Suprapubic skin (tissue), 4 donors: ENCODE measurements at places on chromosomes 12 and 14.

DNA sequence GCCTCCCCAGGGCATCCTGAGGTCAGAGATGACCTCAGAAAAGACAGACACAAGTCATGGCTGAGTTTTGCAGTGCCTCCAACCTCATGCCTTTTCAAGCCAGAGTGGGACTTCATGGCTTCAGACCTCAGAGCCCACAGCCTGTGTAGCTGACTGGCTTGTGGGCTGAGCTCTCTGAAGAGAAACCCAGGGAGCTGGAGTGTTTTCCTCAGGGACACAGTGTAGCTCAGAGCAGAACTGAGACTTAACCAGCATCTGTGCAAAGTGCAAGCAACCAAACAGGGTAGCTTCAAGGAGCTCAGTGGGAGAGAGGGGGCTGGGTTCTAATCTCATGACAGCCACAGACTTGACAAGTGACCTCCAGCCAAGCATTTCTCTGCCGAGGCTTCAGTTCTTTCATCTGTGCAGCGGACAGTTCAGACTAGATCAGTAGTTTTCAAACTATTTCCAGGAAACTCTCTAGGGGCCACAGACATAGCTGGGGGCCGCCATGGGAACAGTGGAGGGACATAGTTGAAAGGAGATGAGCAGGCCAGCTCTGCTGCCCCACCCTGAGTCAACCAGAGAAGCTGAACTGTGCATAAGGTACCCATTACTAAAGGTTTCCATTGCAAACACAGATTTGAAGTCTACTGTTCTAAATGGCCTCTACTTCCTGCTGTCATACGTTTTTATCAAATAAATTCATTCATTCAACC lies 80.0 kb downstream of the LGMN start:
- H3K4me1 ChIP-seq = peaks cover 17% of the 10 kb centered on the region
- DNase-seq = no peak
- H3K4me3 ChIP-seq = no peak overlapping the region
- no peaks in the 10 kb centered on the region for H3K27me3 ChIP-seq
- H3K27ac ChIP-seq = no peak overlapping the region
- peaks cover 8% of the 10 kb centered on the region for H3K36me3 ChIP-seq

- H3K27me3 ChIP-seq = no peaks in the 10 kb centered on the region
- H3K4me3 ChIP-seq = no peak overlapping the region
- DNase-seq = no peak
- no peaks in the 10 kb centered on the region for H3K36me3 ChIP-seq
- no peak overlapping the region for H3K27ac ChIP-seq
Observed at GRCh38 chr14:75854111-75854799, 127.5 kb downstream of the TGFB3 start.

DNA sequence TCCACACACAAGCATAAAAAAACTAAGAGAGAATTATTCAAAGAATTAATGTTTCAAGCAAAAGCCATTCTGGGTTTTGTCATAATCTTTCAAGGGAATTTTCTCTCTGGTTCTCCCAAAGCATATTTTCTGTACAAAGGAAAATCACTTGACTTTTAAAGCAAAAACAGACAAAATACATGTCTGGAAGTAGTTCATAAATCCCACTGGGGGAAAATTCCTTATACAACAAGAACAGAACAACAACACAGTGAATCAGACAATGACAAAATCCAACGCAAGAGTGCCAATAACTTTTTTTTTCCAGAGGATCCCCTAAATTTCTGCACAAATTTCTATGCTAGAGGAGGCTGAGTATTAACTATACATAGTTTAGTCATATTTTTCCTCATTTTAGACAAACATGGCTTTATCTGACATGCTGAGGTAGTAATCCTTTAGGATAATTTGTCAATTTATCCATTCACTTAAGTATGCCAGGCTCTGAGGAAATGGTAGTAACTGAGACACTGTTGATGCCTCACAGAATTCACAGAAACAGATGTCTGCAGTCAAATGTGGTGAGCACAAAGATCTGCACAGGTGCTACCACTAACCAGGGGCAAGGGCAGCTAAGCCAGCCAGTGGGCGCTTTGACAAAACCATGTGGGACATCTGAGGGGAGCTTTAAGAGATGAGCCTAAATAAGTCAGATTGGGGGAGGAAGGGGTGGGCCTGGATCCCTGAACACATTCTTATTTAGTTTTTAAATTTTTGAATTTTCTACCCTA lies 38.0 kb downstream of the GRIP1 start:
- DNase-seq = no peak
- no peaks in the 10 kb centered on the region for H3K36me3 ChIP-seq
- no peaks in the 10 kb centered on the region for H3K4me1 ChIP-seq
- H3K27ac ChIP-seq = no peak overlapping the region

DNA sequence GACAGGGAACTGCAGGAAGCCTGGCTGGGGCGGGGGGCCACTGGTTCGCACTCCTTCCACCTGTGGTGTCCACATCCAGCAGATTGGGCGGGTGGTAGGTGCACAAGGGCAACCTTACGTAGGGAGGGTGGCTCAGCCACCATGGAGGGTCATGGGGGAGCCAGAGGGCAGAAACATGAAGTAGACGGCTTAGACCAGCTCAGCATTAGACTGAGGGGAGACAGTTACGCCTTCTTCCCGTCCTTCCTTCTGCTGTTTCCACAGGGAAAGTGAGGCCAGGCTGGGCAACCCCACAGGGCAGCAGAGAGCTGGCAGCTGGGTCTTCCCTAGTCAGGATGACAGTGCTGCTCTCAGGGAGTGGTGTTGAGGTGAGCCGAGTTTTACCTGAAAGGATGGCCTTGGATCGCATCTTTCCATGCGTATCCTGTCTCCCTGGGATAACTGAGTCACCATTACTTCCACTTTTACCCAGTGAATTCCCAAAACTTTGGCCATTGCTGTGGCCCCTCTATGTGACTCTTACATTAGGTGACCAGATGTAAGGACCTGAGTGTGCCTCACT lies 170.0 kb upstream of the GZMB start:
- H3K27ac ChIP-seq = no peak overlapping the region
- no peaks in the 10 kb centered on the region for H3K36me3 ChIP-seq
- H3K4me3 ChIP-seq = no peak overlapping the region
- H3K4me1 ChIP-seq = peaks cover 13% of the 10 kb centered on the region

DNA sequence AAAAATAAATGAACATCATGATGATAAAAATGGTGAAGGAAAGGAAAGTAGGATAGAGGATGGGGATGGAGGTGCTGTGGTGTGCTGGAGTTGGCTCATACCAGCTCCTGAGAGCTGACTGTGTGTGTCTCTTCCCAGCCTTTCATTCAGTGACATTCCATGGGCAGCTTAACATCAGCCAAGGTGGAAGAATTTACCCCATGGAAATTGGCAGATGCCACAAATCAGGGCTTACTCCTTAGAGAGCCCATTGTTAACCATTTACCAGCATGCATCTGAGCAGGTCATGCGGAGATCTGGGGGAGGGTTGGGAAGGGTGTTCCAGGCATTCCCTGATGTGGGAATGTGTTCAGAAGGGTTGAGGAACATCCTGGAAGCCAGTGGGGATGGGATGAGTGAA lies 164.7 kb upstream of the MYL2 start:
- peaks cover 67% of the 10 kb centered on the region for H3K27me3 ChIP-seq
- H3K27ac ChIP-seq = no peak overlapping the region
- DNase-seq = no peak
- H3K36me3 ChIP-seq = no peaks in the 10 kb centered on the region

DNA sequence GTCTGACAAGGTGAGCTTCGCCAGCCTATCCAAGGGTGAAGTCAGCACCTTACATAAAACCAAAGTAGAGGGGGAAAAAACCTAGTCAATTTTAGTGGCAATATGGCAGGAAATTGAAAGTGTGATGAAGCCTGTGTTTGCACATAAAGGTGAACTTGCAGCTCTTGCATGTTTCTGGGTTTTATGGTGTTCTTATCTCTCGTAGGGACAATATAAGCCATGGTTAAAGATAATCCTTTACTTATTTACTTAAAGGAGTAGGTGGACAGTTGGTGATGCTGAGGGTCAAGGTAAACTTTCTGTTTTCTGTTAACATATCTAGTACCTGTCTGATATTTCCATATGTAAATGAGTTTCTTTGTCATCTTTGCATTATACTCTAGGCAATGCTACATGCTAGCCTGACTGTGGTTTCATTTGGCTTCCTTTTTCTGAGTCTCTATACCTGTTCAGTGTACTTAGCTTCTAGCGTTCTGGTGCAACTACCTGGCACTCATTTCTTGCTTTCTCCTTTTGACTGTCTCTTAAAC lies 32.8 kb downstream of the CCDC91 start:
- H3K27me3 ChIP-seq = no peaks in the 10 kb centered on the region
- no peaks in the 10 kb centered on the region for H3K36me3 ChIP-seq
- H3K4me3 ChIP-seq = no peak overlapping the region
- H3K4me1 ChIP-seq = no peaks in the 10 kb centered on the region
- DNase-seq = no peak
- no peak overlapping the region for H3K27ac ChIP-seq

GRCh38 chr14:34817768-34818167 lies 57.4 kb downstream of the BAZ1A start:
- no peaks in the 10 kb centered on the region for H3K27me3 ChIP-seq
- peaks cover 3% of the 10 kb centered on the region for H3K4me1 ChIP-seq
- H3K4me3 ChIP-seq = no peak overlapping the region
- peaks cover 21% of the 10 kb centered on the region for H3K36me3 ChIP-seq

DNA sequence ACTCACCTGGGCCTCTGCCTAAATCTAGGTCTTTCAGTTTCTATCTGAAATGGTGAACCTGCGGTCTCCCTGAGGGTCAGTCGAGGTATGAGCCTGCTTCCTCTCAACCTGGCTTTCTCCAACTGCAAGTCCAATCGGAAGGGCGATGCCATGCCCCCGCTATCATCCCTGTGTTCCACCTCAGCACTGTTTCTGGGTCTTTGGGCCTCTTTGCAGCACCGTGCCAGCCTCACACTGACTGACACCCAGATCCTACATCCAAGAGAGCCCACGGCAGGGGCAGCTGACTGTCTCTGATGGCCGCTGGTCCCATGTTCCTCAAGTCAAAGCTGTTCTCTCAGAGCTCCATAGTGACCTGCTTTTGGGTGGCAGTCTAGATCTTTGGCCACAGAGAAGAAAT lies 120.7 kb downstream of the PAPOLA start:
- H3K27ac ChIP-seq = no peak overlapping the region
- H3K4me3 ChIP-seq = no peak overlapping the region
- peaks cover 7% of the 10 kb centered on the region for H3K4me1 ChIP-seq
- peaks cover 66% of the 10 kb centered on the region for H3K27me3 ChIP-seq
- H3K36me3 ChIP-seq = no peaks in the 10 kb centered on the region

DNA sequence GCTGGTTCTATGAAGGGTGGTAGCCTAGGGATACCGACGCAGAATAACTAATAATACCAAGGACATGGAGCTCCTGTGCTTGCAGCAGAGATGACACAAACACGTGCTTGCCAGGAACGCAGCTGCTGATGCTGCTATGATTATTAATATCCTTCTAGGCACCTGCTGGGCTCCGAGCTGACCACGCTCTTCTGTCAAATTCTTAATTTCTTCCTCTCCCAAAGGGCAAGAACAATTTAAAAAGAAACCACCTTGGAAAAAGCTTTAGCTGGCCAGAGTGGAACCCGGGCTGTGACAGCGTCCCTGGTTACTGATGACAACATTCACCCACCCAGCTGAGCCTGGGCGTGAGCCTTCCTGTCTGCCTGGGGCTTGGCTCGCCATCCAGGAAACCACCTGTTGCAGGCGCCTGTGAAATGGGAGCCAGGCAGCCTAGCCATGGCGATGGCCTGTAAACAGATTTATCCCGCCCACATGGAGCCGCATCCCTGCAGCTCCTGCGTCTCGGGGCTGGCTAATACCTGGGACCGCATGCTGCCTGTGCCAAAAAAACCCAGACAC lies 28.8 kb downstream of the CLMN start:
- H3K4me1 ChIP-seq = peaks cover 15% of the 10 kb centered on the region
- no peaks in the 10 kb centered on the region for H3K36me3 ChIP-seq
- no peaks in the 10 kb centered on the region for H3K27me3 ChIP-seq
- DNase-seq = peak; percentile 79
- H3K4me3 ChIP-seq = no peak overlapping the region

- no peak for DNase-seq
- H3K4me1 ChIP-seq = no peaks in the 10 kb centered on the region
- H3K4me3 ChIP-seq = no peak overlapping the region
- no peak overlapping the region for H3K27ac ChIP-seq
Observed at GRCh38 chr14:106347291-106347778, 821.0 kb downstream of the TMEM121 start.

GRCh38 chr14:78227248-78228077 lies 57.3 kb downstream of the NRXN3 start:
- H3K4me3 ChIP-seq = no peak overlapping the region
- peaks cover 4% of the 10 kb centered on the region for H3K27me3 ChIP-seq
- H3K4me1 ChIP-seq = no peaks in the 10 kb centered on the region
- no peaks in the 10 kb centered on the region for H3K36me3 ChIP-seq
- no peak overlapping the region for H3K27ac ChIP-seq

DNA sequence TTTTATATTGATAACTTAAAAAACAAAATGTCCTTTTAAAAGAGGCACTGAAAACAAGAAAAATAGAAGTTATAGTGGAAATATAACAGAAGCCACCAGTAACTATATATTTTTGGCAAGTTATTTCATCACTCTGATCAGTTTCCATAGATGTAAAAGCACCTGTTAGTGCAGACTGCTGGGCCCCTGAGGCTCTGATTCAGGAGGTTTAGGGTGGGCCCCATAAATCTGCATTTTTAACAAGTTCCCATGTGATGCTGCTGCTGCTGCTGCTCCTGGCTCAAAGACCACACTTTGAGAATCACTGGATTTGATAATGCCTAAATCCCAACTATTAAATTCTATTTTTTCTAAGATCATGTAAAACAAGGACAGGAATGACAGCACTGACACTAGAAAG lies 251.1 kb downstream of the MED13L start:
- H3K27me3 ChIP-seq = no peaks in the 10 kb centered on the region
- no peaks in the 10 kb centered on the region for H3K36me3 ChIP-seq
- DNase-seq = no peak
- no peak overlapping the region for H3K4me3 ChIP-seq
- no peak overlapping the region for H3K27ac ChIP-seq

- H3K4me1 ChIP-seq = peaks cover 56% of the 10 kb centered on the region
- peaks cover 2% of the 10 kb centered on the region for H3K27me3 ChIP-seq
- no peaks in the 10 kb centered on the region for H3K36me3 ChIP-seq
- DNase-seq = no peak
- no peak overlapping the region for H3K4me3 ChIP-seq
Observed at GRCh38 chr12:52120951-52121823, 41.7 kb downstream of the SMIM41 start.

- no peaks in the 10 kb centered on the region for H3K4me1 ChIP-seq
- no peak overlapping the region for H3K27ac ChIP-seq
- H3K4me3 ChIP-seq = no peak overlapping the region
- H3K27me3 ChIP-seq = no peaks in the 10 kb centered on the region
- peaks cover 76% of the 10 kb centered on the region for H3K36me3 ChIP-seq
Observed at GRCh38 chr14:31128601-31129526, 78.7 kb downstream of the HECTD1 start.

DNA sequence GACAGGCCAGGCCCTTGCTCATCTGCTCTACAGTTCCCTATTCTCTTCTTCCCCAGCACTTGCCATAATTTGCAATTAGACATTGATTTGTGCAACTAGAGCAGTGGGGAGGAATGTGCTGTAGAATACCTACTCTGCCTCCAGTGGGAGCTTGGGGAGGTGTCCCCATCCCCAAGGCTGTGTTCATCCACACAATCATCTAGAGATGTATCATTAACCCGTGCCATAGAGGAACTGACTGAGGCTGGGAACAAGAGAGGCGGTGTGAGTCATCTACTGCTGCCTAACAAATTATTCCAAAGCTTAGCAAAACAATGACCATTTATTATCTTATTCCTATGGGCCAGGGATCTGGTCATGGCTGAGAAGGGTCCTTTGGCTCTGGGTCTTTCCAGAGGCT lies 5.1 kb upstream of the OTUB2 start:
- peaks cover 3% of the 10 kb centered on the region for H3K27me3 ChIP-seq
- no peaks in the 10 kb centered on the region for H3K36me3 ChIP-seq
- no peak overlapping the region for H3K4me3 ChIP-seq
- peaks cover 4% of the 10 kb centered on the region for H3K4me1 ChIP-seq
- H3K27ac ChIP-seq = no peak overlapping the region
- DNase-seq = no peak
